ENCODE measurements at places on chromosomes 1 and 21.

DNA sequence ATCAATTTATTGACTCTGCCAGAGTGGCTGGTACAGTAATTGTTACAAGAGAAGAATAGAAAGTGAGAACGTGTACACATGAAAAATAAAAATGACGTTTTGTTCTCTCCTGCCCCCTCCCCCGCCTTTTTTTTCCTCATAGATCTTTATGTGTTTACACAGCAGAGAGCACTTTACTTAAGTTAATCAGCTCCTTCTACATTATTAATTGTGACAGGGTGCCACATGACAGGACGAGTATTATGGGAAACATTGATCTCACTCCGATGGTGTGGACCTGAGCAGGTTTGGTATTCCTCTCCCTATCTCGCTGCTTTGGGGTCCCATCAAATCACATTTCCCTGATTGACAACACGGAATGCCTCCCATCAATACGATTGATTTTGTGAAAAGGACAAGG, 285.7 kb downstream of the TM2D1 start:
- no peak for DNase-seq

DNA sequence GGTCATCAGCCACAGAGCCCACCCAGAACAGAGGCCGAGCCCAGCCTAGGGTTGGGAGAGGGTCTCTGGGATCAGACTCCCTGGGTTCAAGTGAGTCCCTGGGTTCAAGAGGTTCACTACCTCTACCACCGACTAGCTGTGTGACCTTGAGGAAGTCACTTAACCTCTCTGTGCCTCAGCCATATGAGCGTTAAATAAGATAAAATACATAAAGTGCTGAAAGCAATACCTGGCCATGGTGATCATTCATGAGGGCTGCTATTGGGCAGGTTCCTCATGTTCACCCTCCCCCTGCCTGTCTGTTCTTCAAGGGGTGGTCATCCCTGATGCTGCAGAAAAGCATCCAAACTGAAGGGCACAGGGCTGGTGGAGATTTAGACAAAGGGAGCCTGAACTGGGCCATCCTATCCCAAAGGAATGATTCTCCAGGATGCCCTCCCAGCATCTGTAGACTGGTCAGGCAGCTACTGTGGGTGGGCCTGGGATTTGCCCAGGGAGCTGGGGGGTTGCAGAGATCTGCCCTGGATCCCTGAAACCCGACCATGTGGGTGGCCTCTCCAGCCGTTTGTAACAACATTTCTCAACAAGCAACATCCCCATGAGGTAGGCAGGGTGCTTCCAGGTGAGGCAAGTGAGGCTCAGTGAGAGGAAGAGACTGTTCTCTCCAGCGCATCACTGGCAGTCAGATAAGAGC, 196.6 kb downstream of the MATN1 start:
- DNase-seq: no peak

- DNase-seq: no peak
Measured at GRCh38 chr1:197910120-197910991, 6.8 kb upstream of the LHX9 start.

DNA sequence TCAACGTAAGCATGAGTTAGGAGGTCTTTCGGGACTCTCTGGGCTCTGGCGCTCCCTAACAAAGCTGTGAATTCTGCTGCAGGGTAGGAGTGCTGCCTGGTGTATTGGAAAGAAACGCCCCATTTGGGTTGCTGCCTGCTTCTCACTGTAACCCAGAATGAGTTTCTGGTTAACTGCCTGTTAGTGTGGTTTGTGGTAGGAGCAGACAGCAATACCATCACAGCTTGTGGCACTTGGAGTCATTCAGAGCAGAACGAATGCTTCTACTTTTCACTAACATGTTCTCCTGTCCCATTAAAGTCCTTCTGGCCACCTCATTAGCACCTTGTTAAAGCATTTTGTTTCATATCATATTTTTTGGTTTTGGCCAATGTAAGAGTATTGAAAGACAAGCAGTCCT, 18.1 kb downstream of the MAP3K7CL start:
- DNase-seq: no peak

DNA sequence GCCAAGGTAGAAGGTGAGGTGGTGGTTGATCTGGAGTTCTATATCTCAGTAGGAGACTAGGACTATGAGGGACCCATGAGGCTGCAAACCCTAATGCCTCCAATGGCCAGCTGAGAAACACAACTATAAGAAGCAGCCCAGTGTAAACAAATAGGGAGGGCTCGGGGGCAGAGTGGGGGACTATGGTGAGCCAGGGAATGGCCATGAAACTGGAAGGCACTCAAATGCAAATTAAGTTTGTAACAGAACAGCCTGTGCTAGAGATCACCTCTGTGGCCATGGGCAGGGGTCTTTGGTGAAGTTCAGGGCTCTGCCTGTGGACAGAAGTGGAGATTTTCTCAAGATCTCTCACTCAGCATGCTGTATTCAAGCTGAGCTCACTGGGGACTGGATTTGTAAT, 187.1 kb downstream of the GRIK3 start:
- DNase-seq: no peak

- DNase-seq: no peak
Measured at GRCh38 chr1:81174811-81175476, 625.8 kb upstream of the ADGRL2 start.

DNA sequence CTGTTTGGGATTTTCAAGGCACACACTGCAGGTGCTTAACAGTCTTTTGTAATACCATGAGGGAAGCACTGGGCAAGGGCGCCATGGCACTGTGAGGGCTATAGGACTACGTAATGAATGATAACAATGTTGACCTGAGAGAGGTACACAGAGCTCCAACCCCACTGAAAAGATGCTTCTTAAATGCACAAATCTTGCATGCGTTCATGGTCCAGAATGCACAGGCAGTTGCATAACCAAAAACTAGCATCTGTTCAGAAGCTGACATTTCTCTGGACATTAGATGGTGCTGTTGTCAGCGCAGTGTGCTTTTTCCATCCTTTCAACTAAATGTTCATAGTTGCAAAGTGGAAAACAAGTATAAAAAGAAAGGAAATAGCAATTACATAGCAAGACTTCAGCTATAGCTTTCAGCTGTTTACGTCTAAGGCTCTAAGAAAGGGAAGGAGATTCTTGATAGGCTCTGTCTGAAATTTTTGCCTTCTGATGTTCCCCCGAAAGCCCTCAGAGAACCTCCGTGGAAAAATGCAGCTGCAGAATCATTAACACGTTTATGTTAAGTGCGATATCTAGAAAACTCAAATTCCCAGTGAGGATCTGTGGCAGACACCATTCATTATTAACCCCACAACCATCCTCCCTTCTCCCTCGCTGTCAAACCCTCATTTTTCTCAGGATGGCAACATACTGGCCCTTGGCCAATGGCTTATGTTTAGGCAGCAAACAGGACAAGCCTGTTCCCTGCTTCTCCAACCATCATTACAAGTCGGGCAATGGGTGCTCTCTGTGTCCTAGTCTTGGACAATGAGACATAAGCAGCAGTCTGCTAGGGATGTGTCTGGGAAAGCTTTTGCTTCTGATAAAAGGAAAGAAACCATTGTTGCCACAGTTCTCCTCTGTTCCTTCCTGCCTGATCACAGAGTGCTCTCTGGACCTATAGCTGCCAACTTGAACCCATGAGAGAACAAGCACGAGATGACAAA, 8.2 kb upstream of the TARBP1 start:
- DNase-seq: peak; percentile 51

DNA sequence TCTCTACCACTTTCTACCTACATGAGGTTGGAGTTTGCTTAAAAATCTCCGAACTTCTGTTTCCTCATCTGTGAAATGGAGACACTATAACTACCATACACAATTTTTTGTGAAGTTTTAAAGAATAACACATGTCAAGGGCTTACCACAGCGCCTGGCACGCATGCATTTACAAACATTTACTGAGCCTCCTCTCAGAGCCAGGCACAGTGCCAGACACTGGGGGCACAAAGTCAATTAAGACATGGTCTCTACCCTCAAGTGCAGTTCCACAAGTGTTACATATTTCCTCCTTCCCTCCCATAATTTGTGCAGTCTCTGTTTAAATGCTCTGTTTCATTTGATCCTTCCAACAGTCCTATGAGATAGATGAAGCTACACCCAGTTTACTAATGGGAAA, 356.4 kb upstream of the ESRRG start:
- no peak for DNase-seq

DNA sequence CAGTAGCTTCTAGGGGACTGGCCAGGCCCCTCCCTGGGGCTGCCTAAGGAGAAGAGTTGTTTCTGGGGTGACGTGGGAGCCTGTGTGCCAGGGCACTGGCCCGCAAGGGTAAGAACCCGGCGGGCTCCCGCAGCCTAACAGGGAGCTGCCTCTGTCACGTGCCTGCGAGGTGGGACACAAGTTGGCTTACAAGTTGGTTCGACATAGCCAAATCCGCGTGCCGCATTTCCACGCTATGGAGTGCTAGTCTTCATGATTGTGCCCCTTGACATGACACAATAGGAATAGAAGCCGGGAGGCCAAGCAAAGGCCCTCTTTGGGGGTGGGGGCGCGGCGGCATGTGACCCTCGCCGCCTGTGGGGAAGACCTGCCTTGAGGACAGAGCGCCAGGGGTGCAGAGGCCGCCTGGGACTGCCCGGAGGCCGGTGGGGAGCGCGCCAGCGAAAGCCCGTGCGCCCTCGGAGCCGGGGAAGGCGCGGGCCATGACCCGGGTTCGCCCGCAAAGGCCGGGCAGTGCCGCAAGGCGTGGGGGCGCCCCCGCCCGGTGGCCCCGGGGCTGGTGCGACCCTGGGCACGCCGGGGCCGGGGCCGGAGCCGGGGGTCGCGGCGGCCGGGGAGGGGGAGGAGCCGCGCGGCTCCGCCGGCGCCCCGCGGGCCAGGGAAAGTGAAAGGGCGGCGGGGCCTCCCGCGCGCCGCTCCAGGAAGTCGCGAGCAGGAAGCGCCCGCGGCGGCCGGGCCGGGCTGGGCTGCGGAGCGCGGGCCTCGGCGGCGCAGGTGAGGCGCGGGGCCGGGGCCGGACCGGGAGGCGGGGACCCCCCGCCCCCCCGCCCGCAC, at the start of gene SLC37A1:
SLC37A1 (plus strand) TSS at position 702 of the 834 bp plus-strand sequence. CDS start 4,603 bp downstream, outside the sequence.
- no peak for DNase-seq

DNA sequence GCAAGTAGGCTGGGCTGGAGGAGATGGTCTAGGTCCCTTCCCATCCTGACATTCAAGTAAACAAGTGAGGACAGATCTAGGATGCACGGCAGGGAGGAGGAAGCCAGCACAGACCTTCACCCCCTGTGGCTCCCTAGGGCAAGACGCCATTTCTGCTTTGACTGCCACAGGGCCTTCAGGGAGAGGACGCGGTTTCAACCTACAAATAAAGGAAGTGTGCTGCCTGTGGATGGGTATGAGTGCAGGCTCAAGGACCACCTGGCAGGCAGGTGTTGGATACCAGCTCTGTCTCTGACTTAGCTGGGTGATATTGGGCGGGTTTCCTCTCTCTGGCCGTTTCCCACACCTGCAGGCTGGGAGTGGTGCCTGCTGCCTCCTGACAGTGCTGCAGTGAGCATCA, 16.2 kb downstream of the SLC2A1 start:
- no peak for DNase-seq

DNA sequence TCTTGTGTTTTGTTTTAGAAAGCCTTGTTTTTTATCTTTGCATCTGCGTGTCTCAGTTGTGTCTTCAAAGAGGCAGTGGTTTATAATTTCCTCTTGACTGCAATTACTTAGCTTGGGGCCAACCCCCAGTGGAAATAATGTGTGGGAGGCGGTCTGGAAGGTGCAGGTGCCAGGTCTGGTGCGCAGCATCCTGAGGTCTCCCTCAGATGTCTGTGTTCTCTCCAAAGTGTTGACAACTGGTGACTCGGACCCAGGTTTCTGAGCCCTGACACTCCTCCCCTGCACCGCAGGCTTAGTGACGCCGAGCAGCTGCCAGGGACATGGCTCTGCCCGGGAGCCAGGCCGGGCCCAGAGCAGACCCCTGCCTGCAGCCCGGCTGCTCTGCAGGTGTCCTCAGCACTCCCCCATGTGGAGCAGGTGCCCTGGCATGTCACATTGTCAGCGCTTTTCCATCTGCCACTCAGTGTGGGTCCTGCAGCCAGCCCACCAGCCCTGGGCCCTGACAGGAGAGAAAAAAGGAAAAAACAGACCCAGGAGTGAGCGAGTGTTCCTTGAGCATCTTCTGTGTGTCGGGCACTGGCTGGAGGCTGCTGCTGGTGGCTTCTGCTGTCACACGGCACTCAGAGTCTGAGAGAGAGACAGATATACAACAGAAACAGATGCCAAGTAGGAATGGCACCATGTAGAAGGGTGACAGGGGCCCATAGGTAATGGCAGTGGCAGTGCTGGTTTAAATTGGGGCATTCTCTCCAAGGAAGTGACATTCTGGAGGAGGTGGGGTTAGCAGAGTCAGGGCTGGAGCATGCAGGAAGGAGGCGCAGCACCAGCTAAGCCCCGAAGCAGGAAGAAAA, 24.8 kb upstream of the SELENON start:
- DNase-seq: peak; percentile 9

- no peak for DNase-seq
Measured at GRCh38 chr1:67883069-67883468, 49.8 kb upstream of the GNG12 start.

DNA sequence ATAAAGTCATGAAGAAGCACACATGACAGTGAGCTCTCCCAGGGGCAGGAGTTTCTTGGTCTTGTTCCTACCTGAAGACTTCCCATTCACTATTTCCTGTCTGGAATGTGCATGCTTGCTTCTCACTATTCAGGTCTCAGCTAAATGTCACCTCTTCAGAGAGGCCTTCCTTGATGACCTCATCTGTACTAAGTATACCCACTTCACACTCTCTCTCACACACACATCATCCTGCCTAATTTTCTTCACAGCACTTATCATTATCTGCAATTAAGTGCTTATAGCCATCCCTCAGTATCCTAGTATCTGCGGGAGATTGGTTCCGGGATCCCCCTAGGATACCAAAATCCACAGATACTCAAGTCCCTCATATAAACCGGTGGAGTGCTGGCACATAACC, 146.4 kb upstream of the IVNS1ABP start:
- DNase-seq: no peak

GRCh38 chr1:11391886-11392285, 87.1 kb upstream of the DISP3 start:
- no peak for DNase-seq

DNA sequence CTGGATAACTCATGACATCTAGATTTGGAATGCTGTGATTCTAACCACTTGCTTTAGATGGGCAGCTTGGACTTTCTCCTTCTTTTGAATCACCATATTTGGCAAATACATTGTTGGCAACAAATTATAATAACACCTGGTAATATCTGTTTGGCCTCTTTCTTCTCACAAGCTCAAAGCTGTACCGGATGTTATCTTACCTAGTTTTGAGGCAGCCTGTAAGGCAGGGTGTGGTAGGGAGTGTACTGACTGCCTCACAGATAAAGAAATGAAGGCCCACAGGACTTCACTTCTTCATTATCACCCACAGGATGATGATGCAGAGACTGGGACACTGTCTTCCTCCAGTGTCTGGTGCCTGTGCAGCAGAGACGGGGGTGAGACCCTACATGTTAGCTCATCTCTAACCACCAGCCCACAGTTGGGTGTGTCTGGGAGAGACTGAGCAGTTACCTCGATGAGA, 28.5 kb downstream of the TUFT1 start:
- DNase-seq: no peak
